ENCODE measurements at places on chromosomes 7 and 10.
A peak's percentile ranks its signal among the peaks of the same experiment; 100 is the strongest.

DNA sequence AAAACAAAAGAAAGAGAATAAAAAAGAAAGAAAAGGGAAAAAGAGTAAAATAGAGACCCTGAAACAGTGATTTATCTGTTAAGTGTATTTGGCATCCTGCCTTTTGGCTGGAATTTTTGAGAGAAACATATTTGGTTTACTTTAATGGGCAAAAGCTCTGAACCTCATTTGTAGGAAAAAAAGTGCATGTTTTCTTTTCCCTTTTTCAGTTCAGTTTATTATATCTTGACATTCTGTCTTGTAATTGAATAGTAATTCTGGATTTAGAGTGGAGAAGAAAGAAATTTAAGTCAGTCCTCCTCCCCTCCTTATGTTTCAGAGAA is 69.5 kb downstream of the ARID5B start:
- DNase-seq: no peak

DNA sequence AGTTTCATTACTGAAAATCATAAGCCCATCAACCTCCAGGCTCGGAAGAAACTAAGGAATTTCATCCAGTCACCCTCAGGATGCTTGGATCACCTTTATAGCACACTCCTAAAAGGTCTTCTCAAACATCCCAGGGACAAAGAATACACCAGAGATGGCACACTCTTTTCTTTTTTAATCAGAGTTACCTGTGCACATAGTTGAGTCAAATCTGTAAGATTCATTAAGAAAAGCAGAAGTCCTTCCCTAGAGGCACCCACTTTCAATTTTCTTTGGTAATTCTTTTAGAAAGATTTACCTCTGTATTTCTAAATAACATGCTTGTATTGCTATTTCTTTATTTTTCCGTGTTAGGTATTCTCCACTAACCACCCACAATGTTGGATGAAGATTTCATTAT is 50.6 kb upstream of the IL6 start:
- no peak for DNase-seq

- DNase-seq: no peak
Observed at GRCh38 chr10:62133618-62134017, 135.0 kb downstream of the RTKN2 start.

DNA sequence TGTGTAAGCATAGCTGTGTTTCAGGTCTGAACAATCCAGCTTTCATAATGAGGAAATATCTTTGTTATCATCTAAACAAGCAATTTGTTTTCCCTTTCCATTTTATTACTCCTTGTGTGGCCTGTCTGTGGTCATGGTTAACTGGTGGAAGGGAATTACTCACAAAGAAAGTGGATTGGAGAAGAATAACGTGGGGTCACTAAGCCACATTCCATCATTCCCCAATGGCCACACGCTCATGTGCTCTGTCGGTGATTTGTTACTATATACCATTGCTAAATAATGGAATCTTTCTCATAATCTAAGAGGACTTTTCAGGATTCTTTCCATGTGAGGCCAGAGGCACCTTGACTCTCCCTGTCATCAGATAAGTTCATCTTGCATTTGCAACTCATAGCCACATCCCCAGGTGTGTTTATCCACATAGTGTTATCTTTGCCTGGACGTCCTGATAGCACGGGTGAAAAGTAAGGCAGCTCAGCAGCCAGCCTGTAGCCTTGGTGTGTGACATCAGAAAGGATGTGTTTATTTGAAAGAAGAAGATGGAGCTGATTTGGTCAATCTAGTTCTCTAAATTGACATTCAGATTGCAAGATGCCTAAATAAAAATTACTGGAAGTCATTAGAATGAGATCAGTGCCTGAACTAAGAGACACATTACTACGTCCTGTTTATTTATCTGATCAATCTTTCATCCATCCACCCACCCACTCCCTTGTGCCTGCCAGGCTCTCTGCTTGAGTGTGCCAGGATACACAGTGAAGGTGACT is 128.9 kb downstream of the CELF2 start:
- DNase-seq: no peak

- no peak for DNase-seq
Observed at GRCh38 chr7:12921751-12922345, 234.4 kb downstream of the ARL4A start.

DNA sequence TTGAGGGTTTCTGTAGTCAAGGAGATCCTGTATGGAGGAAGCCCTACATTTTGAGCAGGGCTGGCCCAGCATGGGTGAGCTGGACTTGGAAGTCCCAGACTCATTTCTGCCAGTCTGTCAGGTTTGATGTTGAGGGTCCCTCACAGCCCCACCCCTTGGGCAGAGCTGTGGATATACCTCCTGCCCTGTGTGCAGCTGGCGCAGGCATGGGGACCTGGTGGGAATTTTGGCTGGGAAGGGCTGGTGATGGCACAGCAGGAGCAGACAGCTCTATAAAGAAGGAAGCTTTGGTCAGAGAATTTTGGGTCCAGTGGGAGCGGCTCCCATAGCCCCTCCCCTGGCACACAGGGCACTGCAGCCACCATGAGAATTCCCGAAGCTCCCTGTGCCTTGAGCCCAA is 482.6 kb downstream of the RPS24 start:
- DNase-seq: no peak

DNA sequence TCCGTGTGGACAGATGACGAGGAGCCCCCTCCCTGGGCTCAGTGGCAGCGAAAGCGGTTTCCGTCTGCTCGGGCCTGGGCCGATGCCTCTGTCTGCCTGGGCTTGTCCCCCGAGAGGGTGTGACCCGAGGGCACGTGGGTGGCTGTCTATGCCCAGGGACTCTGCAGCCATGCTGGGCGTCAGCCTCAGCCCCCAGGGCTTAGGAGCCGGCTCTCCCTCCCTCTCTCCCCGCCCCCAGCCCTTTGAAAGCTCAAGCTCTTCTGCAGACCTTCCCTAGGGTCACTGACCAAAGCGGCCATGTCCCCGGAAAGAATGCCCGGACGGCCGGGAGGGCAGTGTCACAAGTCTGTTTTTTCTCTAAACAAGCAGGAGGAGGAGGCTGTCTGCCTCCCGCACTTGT is 7.1 kb downstream of the MICALL2 start:
- no peak for DNase-seq

- DNase-seq: no peak
Observed at GRCh38 chr7:129523924-129524323, 21.6 kb downstream of the SMKR1 start.

DNA sequence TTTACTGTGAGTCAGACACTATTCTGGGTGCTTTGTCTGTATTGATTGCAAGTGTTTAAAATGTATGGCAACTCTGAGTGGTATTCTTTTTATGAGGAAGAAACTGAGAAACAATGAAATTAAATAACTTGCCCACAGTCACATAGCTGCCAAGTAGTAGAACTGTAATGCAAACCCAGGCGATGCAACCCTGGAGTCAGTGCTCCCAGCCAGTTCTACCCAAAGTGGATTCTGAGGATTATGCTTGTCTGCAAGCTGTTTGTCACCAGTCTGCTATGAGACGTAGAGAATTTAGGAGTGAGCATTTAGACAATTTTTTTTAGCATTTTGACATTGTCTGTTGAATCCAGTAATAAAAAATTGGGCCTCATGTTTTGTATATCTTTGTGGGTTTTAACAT is 306.0 kb upstream of the LRGUK start:
- DNase-seq: no peak

DNA sequence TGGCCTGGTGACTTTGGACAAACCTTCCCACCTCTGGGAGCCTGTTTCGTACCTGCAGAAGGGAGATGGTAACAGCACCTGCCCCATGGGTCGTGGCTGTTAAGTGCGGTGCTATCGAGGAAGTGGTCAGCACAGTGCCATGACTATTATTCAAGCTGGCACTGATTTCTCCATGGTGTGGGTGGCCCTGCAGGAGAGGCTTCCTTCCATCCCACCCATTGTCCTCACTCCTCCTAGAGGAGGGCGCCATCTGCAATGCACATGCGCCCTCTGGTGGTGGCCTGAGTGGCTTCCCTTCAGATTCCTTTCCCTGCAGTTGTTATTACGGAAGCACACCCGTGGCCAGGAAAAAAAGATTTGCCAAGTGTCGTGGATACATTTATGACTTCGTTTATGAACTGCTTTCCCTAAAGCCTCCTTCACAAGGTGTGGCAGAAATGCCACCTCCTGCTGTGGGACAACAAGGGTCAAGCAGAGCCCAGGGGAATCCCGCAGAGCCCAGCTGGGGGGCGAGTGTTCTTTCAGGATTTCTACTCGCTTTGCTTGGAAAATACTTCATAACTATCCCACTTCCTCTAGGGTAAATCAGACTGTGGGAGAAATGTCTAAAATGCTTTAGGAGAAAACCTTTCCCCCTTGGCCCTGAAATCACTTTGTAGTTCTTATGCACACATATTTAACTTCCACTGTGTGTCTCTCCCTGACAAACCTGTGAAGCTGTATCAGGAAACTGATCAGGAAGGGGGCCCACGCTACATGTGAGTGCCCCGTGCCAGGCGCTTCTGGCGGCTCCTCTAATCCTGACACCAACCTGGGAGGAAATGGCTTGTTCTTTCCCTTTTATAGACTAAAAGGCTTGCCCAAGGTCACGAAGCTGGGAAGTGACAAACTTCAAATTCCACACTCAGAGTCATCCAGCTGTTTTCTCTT is 98.0 kb upstream of the ANLN start:
- DNase-seq: peak; percentile 46

DNA sequence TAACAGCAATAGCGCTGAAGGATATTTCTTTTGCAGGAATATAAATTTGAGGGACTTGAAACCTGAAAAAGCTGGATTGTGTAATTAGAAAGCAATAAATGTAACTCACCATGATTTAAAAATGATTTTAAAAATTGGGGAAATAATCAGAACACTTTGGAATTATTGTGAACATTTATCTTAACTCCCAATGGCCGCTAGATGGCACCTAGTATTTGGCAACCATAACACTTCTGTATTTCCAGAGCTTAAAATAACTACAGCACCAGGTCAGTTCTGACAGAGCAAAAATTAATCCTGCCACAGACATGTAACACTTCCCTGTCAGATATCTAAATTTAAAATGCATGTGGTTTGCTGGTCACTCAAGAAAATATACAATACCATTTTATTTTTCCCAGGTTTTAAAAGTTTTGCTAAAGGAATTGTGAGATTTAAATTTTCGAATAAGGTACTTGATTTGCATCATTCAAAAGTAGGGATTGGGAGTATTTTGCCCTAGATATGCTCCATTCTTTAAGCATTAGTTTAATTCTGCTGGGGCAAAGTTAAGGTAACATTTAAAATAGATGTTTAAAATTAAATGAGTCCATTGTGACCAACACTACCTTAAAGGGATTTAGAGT is 144.5 kb downstream of the PPP1R3A start:
- no peak for DNase-seq

DNA sequence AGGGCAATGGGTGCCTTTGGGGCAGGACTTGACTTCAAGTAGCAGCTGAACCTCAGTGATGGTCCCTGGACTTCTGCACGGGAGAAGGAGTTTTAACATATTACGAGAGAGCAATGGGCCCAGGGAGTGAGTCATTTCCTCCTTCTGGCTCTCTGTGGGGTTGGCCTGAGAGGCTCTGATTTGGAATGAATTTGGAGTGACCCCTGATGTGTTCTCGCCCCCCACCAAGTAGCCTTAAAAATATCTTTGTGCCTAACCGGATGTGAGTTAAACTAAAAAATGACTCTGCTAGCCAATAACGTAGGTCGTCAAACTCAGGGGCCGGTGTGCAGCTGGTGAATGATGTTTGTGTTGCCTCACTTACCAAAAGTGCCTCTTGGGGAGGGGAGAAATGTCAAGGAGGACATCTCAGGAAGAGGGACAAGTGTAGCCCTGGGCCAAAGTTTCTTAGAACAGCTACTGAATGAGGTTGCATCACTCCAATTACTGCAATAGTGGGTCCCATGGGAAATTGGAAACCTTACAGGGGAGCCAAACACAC is 656.6 kb downstream of the INHBA start:
- DNase-seq: no peak

- no peak for DNase-seq
Observed at GRCh38 chr7:80106498-80107113, 28.0 kb upstream of the GNAI1 start.

- DNase-seq: no peak
Observed at GRCh38 chr7:4775848-4776623, 613 bp downstream of the AP5Z1 start.

GRCh38 chr7:98624846-98625420 is 7.8 kb downstream of the NPTX2 start:
- no peak for DNase-seq

GRCh38 chr7:41162612-41163011 is 540.3 kb downstream of the INHBA start:
- DNase-seq: no peak

DNA sequence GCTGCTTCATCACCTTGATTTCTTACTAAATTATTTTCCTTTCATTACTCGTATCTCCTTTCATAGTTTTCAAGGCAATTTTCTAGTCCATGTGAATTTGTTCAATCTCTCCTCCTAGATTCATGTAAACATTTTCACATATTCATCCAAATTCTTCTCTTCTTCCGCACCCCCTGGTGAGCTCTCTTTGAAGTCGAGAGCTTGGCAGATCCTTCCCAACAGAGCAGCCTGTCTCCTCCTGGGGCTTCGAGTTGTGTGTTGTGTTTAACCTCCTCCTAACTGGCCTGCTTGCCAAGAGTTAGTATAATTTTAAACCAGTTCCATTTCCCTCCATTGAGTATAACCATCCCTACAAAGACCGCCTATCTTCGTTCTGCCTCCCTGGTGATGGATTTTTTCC is 272.4 kb upstream of the CELF2 start:
- no peak for DNase-seq

DNA sequence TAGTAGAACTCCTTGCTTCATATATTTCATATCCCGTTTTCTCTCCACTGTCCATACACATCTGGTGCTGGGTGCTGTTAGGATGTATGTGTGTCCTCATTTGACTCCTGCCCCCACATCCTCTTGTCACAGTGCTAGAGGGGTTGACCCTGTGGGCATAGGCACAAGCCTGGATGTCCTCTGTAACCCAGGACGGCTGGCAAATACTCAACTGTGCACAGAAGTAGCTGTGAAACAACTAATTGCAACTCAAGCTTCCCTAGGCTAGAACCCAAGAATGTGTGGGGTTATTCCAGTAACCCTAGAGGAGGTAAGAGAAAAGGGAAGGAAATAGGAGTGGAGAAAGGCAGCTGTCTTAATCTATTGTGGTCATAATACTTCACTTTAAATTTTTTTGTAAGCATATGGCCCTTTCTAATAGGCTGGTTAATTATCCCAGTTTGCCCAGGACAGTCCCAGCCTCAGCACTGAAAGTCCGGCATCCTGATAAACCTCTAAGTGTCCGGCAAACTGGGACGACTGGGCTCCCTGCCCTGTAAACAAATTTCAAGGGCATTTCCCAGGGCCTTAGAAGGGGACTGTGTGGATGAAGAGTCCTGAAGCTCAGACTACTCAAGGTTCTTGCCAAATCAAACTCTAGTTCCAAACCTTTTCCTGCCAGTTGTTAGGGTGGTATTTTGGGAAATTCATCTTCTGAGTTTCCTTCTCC is 283.2 kb upstream of the CELF2 start:
- DNase-seq: no peak

GRCh38 chr10:10989669-10990068 is 28.0 kb upstream of the CELF2 start:
- DNase-seq: no peak

All from stimulated activated CD4-positive, alpha-beta T cell treated with anti-CD3 and anti-CD28 coated beads, Interleukin-1b, Interleukin-23, amount 100 ng/mL, for 1 hour (primary cell).